DMS53 (cell line): ENCODE measurements at places on chromosomes 5 and 9.

- DNase-seq, result no peak
Measured at GRCh38 chr9:134730011-134730760, 88.6 kb downstream of the COL5A1 start.

DNA sequence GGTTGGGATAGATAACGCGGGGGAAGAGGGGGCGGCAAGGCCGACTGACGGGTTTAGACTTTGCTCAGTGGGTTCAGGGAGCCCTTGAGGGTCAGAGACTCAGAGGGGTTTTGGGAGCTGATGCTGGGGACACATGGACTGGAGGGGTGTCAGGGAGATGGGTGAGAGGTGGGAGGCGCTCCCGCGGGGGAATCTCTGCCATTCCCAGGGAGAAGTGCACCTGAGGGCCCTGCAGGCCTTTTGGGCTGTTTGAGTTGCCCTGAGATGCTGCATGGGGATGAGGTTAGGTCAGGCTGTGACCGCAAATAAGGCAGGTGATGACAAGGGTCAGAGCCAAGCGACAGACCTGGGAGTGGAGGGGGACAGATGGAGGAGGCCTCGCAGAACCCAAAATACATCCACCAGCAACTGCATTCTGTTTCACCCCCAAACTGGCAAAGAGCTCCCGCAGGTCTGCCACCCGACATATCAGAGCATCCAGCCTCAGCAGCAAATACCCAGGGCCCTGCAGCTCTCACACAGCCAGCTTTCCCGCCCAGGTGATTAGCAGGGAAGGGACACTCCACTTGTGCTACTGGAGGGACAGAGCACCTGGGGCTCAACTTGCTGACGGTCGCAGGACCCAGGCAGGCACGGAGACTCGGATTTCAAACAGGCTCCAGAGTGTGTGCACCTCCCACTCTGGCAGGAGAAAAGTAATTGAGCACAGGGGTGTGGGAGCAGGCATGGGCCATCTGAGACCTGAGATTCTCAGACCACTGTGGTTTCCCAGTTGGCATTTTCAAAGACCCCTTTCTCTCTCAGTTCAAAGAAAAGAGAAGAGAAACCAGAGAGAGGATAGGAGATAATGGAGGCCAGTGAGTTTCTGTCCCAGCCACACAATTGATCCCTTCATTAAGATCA is 26.4 kb downstream of the TMOD1 start:
- no peak for DNase-seq

- DNase-seq, result no peak
Measured at GRCh38 chr5:154288145-154288544, 97.6 kb downstream of the GALNT10 start.

- no peak for DNase-seq
Measured at GRCh38 chr5:156641686-156642085, 208.4 kb upstream of the PPP1R2B start.

- no peak for DNase-seq
Measured at GRCh38 chr9:100101608-100102007, 2.6 kb downstream of the INVS start.

- DNase-seq, result peak; percentile 42
Measured at GRCh38 chr5:102782217-102782872, 27.2 kb downstream of the PAM start.

DNA sequence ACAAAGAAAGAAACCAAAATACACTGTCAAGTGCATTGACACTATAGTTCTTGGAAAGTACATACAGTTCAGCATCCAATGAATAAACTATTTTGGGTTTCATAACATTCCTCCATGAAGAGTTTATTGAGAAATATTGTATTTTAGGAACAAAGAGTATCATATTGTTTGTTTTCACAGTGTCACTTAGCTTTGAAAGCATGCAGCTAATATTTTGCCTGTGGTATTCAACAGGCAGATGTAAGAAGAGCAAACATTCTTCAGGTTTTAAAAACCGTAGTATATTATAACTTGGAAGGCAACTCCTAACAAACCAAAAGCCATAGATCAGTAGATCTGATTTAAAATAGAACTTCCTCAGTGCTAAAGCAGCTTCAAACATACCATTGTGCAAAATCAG is 4.5 kb downstream of the PRELID2 start:
- DNase-seq, result no peak

DNA sequence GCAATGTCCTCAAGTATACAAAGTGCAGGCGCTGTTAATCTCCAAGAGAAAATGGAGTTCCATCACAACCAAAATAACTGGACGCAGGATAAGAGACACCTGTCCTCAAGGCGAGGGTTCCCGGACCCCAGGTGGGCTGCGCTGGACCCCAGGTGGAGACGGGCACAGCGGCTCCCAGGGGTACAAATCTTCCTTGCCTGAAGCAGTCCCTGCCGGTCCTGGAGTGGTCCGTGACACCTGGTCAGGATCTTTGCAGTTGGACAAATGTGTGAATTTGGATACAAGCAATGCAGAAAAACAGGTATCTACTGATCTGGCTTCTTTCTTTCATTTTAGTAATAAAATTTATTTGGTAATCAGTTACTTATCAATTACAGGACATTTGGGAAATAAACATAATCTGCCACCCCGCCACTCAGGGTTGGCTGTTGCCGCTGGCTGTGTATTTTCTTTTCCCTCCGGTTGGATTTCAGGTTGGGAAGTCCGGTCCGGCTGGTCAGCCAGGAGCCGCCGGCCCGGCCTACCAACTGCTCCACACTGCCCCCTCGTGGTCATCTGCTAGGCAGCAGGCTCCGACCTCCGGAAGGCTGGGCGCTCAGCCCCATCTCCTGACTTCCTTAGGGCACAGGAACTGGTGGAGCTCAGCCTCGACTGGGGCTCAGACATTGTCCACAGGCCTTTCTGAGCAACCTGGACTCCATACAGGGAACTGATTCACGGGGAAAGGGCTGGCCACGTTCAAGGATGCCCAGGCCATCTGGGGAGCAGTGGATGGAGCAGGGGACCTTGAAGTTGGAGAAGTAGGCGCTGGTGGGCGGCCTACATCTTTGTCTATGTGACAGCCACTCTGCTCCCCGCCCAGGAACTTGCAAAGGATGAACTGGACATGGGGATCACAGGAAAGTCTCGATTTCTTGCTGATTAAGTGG is 43.4 kb downstream of the NXNL2 start:
- DNase-seq, result peak; percentile 64

- no peak for DNase-seq
Measured at GRCh38 chr9:87255431-87256155, 242.1 kb upstream of the DAPK1 start.

DNA sequence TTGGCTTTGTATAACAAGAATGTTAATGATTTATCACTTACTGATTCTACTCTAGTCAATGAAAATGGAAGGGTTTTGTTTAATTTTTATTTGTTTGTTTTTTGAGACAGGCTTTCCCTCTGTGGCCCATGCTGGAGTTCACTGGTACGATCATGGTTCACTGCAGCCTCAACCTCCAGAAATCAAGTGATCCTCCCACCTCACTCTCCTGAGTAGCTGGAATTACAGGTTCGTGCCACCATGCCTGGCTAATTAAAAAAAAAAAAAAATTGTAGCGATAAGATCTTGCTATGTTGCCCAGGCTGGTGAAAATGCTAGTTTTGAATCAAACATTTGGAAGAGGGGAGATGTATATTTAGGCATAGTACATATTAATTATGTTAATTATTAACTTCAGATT is 209.4 kb downstream of the NFIB start:
- peak; percentile 1 for DNase-seq

DNA sequence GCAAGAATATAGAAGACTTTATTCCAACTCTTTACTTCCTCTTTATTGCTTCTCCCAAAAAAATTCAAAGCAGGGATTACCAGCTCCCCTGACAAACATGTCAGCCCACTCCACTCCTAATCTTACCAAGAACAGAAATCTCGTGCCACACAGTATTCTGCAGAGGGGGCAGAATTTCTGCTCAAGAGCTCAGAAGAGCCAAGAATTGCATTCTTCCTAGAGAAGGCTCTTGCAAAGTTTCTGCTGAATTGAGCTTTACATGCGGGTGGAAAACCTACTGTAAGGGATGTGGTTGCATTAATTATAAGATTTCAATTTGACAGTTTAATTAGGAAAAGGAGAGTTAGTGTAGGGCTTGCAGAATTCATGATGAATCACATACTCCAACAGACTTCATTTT is 428.5 kb downstream of the CETN3 start:
- no peak for DNase-seq

DNA sequence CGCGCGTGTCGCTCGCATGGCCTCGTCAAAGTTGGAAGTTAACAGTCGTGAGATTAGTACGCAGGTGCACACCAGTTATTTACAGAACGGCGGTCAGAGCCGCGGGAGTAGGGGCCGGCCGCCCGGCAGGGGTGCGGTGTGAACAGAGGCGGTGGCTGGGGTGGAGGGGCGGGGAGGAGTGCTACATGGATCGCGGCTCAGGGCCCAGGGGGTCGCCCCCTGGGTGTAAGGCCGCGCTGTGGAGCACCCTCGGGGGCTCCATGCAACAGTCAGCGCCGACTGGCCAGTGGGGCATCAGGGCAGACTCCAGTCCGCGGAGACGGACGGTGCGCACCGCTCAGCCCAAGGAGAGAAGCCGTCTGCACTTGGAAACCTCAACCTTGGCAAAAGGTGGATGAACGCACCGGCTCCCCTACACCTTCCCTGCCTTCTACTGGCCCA is 60.3 kb downstream of the ZNF354C start:
- no peak for DNase-seq

DNA sequence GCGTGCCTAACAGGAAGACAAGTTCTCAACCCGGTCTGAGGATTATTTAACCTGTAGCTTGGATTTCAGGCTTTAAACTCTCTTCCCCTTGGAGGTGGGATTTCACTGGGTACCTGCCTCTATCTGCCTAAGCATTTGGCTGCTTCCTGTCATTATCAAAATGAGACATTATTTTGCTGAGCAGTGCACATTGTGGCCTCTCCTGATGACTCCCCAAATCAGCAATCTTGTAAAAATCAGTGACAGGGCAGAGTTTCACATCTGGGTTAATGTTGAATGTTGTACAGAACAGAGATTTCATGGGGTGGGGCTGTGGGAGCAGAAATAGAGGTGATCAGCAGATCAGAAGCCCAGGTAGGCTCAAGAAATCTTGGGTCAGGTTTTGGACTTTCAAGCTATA is 605.9 kb downstream of the ELAVL2 start:
- no peak for DNase-seq

DNA sequence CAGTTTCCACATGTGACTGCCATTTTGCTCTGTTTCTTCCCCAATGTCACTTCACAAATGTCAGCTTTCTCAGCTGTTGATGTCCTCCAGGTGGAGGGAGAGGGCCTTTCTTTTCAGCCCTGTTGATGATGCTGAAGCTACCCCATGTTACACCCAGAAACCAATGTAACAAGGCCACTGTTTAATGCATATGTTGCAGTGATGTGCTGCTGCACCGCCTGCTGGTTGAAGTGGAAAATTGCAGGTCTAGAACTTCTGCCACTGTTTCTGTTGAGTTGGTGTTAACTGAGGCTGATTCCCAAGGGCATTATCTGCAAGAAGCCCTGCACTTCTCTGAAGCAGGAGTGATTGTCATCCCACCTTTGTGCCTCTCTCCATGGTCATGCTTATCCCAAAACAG is 428.4 kb downstream of the KDM4C start:
- DNase-seq, result peak; percentile 31

GRCh38 chr5:150458802-150459557 is 9.4 kb upstream of the RPS14 start:
- DNase-seq, result peak; percentile 90

GRCh38 chr5:129821477-129822131 is 73.7 kb downstream of the MINAR2 start:
- no peak for DNase-seq

DNA sequence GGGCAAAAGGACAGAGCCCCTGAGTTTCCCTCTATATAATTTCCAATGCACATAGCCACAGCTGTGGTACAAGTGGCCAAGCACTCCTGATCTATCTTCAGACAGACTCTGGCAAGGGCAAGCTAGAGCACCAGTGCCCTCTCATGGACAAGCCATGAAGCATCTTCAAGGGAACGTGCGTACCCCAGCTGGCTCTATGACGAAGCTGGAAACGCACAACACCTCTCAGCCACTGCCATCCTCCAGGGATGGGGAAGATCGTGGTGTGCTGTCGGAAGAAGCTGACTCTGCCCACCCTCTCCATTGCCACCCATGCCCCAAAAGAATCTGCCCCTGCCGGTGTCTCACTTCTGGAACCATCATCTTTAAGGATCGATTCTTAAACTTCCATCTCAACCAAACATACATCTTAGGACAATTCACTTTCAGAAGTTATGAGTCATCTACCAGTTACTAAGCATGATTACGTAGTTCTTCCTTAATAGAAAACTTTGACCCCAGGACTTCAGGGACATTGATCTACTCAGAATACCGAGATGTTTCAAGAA is 482.9 kb downstream of the AGTPBP1 start:
- DNase-seq, result peak; percentile 49

DNA sequence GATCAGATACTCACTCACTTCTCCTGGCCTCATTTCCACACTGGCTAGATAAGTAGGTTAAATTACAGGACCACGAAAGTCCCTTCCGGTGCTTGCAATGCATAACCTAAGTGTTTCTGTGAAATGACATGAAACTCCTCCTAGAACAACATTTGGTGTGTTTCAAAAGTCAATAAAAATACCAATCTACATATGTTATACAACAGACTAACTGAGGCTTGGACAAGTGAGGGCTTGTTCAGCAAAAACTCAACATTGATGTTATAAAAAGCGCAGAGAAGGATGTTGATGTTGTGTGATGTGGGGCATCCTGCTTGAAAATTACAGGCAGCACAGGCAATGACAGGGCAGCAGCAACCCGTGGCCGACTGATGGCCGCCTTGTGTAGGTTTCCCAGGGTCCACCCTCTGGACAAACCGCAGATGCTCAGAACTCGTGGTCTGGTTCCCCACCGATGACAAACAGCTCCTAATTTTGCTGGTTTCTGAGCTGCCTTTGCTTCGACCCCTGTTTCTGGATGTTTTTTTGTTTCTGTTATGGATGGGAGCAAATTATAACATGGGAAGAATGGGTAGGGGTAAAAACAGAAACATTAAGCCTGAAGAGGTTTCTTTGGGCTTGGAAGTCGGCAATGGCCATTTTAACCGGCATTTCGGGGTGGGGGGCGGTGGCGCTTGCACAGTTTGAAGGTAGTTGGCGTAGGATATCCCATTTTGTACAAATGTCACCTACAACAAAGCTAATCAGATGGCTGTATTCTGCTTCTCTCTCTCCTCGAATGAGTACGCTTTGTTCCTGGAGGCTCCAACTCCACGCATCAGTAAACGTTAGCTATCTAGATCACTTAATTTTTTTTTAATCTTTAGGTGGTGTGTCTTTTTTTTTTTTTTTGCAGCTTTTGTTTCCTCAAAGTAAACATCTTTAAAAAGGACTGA is 116.1 kb downstream of the PDZD2 start:
- no peak for DNase-seq

DNA sequence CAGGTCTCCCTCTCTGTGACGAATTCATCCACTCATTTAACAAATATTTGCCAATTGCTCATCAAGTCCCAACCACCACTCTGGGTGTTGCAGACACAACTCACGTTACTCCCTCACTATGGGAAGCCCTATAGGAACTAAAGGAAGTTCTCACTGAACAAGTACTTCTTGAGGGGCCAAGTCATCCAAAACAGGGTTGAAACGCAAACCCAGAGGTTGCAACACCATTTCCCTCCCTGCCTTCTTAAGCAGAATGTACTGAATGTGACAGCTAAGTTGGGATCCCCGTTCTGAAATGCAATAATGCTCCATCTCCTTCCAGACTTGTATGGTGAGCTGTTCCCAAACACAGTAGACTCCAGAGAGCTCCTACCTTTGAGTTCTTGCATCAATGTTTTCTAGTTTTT is 34.3 kb downstream of the EPB41L4B start:
- peak; percentile 91 for DNase-seq
